ENCODE measurements at places on chromosomes 11 and 22. TPM values are rescaled to one million over a fixed set of nuclear protein-coding genes. Genes with fewer than 3 reads are reported as not detected.

SUN2 gene
- polyA plus RNA-seq: 271 TPM

OR8D1 gene
- not detected for polyA plus RNA-seq

GLYATL1 gene
- 0.41 TPM for polyA plus RNA-seq

PAMR1 gene
- polyA plus RNA-seq: 48.7 TPM

DNA sequence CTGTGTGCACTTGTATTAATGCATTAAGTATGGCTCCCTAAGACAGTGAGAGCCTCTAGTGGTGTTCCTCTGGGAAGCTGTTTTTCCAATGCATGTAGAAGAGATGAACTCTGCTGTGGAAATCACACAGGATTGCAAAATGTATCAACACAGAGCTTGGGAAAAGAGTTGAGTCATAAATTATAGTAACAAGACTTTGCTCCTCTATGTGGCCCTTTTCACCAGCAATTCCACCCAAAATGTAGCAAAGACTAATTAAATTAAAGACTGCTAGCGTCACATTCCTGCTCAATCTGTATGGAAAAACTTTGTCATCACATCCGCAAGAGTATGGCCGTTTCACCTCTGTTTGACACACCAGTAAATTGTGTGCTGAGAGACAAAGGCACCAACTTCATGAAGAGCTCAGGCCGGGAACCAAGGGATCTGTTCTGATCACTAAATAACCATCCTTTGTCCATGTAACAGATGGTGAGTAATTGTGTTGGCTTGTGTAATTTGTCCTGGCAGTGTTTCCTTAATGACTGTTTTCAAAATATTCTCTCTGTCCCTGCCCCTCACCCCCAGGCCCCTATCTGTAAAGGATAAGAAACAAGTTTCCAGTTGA, 209.2 kb upstream of the SORL1-AS1 start:
- DNase-seq: no peak
